Activated CD8-positive, alpha-beta memory T cell treated with anti-CD3 and anti-CD28 coated beads, Interleukin-2, amount 10 ng/mL, durations not matched to agents 7 days and 5 days (primary cell): ENCODE measurements at places on chromosomes 11 and 22.

GRCh38 chr22:43825651-43826050 is 13.5 kb upstream of the EFCAB6 start:
- DNase-seq, result no peak
- H3K4me3 ChIP-seq, result no peak overlapping the region
- H3K4me1 ChIP-seq, result no peaks in the 10 kb centered on the region
- H3K27ac ChIP-seq, result no peak overlapping the region
- H3K27me3 ChIP-seq, result no peaks in the 10 kb centered on the region

- no peaks in the 10 kb centered on the region for H3K4me1 ChIP-seq
- DNase-seq, result no peak
- H3K36me3 ChIP-seq, result no peaks in the 10 kb centered on the region
- H3K27me3 ChIP-seq, result peaks cover 10% of the 10 kb centered on the region
- no peak overlapping the region for H3K27ac ChIP-seq
Observed at GRCh38 chr11:43989162-43989981, 46.9 kb downstream of the C11orf96 start.

DNA sequence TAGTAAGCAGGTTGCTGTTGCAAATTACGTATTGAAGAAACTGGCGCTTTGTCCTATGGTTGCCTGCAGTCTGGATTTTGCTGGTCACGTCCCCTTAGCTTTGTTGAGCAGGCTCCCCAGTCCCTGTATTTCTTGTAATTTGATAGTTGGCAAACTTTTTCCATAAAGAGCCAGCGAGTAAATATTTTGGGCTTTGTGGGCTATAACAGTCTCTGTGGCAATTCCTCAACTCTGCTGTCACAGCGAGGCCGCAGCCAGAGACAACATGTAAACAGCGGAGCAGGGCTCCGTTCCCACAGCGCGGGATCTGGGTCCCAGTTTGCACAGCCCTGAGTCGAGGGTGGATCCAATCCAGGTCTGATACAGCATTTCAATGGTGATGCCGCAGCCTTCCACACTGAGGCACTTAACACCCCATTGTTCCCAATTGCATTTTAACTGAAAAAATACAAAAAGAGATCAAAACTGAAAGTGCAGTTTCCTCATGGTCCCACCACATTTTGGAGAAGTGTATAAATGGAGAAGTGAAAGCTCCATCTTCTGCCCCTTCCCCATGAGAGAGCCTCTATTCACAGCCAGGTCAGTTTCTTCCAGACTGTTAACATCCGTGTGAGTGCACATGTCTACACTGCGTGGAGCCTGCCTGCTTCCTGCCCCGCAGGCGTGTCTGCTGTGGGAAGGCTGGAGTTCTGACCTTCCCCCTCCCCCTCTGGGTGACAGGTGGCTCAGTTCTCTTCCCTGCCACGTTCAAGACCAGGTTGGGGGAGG is 89.1 kb downstream of the RPS6KA4 start:
- peaks cover 34% of the 10 kb centered on the region for H3K27me3 ChIP-seq
- no peaks in the 10 kb centered on the region for H3K36me3 ChIP-seq
- no peak overlapping the region for H3K27ac ChIP-seq
- no peak overlapping the region for H3K4me3 ChIP-seq
- DNase-seq, result no peak

DNA sequence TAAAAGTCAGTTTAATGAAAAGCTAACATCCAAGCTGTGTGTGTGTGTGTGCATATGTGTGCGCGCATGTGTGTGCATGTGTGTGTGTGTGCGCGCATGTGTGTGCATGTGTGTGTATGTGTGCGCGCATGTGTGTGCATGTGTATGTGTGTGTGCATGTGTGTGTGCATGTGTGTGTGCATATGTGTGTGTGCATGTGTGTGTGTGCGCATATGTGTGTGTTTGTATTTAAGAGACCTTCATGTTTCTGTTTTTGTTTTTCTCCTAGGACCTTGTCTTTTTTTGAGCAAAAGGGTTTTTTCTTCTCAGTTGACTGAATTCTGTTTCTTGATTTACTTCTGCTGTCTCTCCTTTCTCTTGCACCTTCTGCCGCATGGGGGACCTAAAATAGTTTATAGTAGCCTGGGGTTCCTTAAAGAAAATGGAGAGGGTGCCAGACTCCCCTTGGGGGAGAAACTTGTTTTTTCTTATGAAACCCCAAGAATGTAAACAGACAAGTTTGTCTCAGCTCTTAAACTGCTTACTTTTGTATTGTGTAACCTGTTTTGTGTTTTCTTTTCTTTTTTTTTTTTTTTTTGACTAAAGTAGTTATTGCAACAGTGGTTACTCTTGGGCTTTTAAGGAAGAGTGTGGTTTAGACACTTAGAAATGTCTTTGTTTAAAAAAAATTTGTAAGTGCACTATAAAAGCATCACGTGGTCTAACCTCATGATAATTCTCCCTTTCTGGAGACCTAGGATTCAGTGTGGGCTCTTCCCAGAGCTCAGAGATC is 53.0 kb downstream of the OSBPL5 start:
- no peak for DNase-seq
- H3K4me3 ChIP-seq, result no peak overlapping the region
- H3K27me3 ChIP-seq, result no peaks in the 10 kb centered on the region
- peaks cover 11% of the 10 kb centered on the region for H3K36me3 ChIP-seq
- no peak overlapping the region for H3K27ac ChIP-seq

GRCh38 chr11:26731084-26731456 is 9.2 kb upstream of the SLC5A12 start:
- H3K27ac ChIP-seq, result no peak overlapping the region
- no peak for DNase-seq
- no peaks in the 10 kb centered on the region for H3K4me1 ChIP-seq
- H3K27me3 ChIP-seq, result no peaks in the 10 kb centered on the region
- no peak overlapping the region for H3K4me3 ChIP-seq
